Kidney (tissue), 22 donors: ENCODE measurements at places on chromosomes 11 and 22.

GRCh38 chr11:6843670-6844069 lies 1.8 kb upstream of the OR10A5 start:
- no peak for DNase-seq

- DNase-seq = no peak
Observed at GRCh38 chr11:69598147-69598546, 42.8 kb upstream of the CCND1 start.

GRCh38 chr11:108536783-108537182 lies 38.6 kb upstream of the POGLUT3 start:
- DNase-seq = no peak

GRCh38 chr11:105100981-105101630 lies 38.5 kb downstream of the CARD18 start:
- no peak for DNase-seq
